Hindlimb muscle (tissue), 1 donor: ENCODE measurements at places on chromosomes 11 and 22. TPM values are rescaled to one million over a fixed set of nuclear protein-coding genes. Genes with fewer than 3 reads are reported as not detected.

The DTX4 gene
- 19.4 TPM for polyA plus RNA-seq

The ROBO3 gene
- 31.8 TPM for polyA plus RNA-seq

The PGGHG gene
- polyA plus RNA-seq: 15.6 TPM

The TTC28 gene
- polyA plus RNA-seq: 30.7 TPM

The IRAG1 gene
- 6.4 TPM for polyA plus RNA-seq

The SLC22A24 gene
- polyA plus RNA-seq: not detected

The P4HA3 gene
- polyA plus RNA-seq: 2.2 TPM

The GAS2 gene
- 6.0 TPM for polyA plus RNA-seq

The NOL12 gene
- polyA plus RNA-seq: 15.8 TPM

The SMIM35 gene
- 0.76 TPM for polyA plus RNA-seq

The MMP13 gene
- polyA plus RNA-seq: not detected

The KCNK4 gene
- not detected for polyA plus RNA-seq

The FERMT3 gene
- polyA plus RNA-seq: 11.1 TPM

The SUN2 gene
- polyA plus RNA-seq: 59.3 TPM

The KMT2A gene
- 34.5 TPM for polyA plus RNA-seq

The CASP5 gene
- polyA plus RNA-seq: not detected

The WNT11 gene
- 22.0 TPM for polyA plus RNA-seq

The MMP7 gene
- polyA plus RNA-seq: 0.18 TPM

The CCDC116 gene
- 0.45 TPM for polyA plus RNA-seq

The CFAP300 gene
- 2.2 TPM for polyA plus RNA-seq
